Stimulated activated CD8-positive, alpha-beta memory T cell treated with anti-CD3 and anti-CD28 coated beads, Interleukin-15, amount 100 ng/mL, for 1 hour (primary cell): ENCODE measurements at places on chromosomes 5 and 9.

GRCh38 chr5:34005681-34006080 is 2.2 kb downstream of the AMACR start:
- no peak for DNase-seq

DNA sequence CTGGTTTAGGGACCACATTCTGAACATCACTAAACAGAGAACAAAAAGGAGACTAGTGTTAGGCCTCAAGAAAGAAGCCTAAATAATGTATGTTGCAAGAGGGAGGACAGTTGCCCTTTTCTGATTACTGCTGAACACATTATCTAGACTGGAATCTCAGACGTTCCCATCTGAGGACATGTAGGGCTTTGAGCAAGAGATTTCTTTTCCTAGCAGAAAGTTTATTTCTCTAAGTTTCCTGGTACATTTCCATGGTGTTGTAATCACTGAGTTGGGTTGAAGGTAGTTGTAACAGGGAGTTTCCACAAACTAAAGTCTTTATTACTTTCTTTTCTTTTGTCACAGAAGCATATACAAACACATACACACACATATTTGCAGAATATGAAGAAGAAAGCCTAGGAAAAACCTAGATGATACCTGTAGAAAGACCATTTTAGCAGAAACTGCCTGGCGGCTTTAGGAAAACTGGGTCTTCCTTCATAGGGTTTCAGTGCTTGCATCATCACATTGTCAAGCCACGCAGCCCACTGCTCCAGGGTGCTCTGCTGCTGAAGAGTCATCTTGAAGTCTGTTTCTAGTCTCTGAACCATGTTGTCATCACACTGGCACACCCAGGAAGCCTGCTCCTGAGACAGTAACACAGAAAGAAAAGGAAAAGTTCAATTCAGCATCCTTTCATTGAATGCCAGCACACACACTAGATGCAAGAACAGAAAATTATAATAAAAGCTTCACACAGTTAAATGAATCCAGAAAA is 269.1 kb downstream of the RFX3 start:
- DNase-seq = no peak

- DNase-seq = no peak
Observed at GRCh38 chr5:151492729-151493128, 45.3 kb downstream of the SLC36A1 start.

GRCh38 chr9:12544700-12545099 is 148.5 kb upstream of the TYRP1 start:
- no peak for DNase-seq

GRCh38 chr5:26482810-26483375 is 555.5 kb downstream of the CDH9 start:
- no peak for DNase-seq

- no peak for DNase-seq
Observed at GRCh38 chr5:23482642-23483041, 24.8 kb upstream of the PRDM9 start.

- no peak for DNase-seq
Observed at GRCh38 chr9:107710953-107711352, 221.4 kb upstream of the KLF4 start.

GRCh38 chr9:88689509-88690298 is 154.7 kb downstream of the NXNL2 start:
- DNase-seq = no peak

DNA sequence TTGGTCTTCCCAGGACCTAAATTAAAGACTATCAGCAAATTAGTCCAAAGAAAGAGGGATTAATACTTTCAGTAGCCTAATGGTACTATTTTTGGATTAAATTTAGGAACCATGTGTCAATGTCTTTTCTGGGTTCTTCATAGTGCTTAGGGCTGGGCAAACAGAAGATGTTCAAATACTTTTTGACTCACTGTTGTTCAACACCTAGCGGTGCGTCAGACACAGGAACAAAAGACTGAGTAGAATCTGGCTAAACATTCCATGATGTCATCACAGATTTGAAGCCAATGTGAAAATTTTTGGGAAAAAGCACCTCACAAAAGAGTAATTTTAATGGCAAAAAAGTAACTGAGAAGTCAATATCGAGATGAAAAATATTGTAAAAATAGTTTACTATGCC is 544.4 kb downstream of the EFNA5 start:
- DNase-seq = no peak

GRCh38 chr9:118533101-118533500 is 828.9 kb downstream of the TLR4 start:
- no peak for DNase-seq

DNA sequence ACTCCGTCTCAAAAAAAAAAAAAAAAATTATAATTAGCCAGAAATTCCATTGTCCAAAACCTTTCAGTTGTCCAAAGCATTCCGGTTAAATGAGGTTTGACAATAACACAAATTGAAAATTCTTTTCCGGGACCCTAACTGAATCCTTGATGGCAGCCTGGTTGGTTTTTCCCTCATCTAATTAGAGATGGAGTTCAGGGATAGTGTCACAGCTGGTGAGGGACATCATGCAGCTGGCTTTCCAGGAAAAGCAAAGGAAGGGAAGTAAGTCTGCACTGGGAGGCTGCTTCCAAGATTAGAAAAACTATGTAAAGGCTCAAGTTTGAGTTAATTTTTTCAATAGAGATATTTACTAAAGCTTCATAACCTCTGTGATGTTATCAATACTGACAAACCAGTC is 195.4 kb downstream of the ADAMTS12 start:
- DNase-seq = no peak

DNA sequence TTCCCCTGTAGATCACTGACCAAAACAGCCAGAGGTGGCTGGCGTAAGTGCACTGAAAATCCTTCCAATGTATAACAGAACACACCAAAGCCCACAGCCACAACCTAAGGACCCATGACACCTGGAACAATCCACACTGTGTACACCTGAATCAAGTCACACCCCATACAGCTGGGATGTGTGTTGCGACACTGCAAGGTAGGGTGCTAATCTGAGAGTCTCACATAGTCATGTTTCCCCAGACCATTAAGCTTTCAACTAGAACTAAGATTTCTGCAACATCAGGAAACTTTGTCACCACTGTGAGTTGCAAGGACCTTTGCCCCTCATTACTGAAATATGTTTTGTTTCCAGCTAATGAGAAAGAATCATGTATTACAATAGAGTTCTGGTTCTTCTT is 59.4 kb downstream of the MED27 start:
- DNase-seq = no peak

GRCh38 chr9:124260769-124261603 is 3.2 kb downstream of the NEK6 start:
- DNase-seq = no peak

GRCh38 chr9:88287972-88288371 is 100.3 kb upstream of the SPIN1 start:
- no peak for DNase-seq

- no peak for DNase-seq
Observed at GRCh38 chr5:133925866-133926488, 42.4 kb downstream of the C5orf15 start.

- DNase-seq = no peak
Observed at GRCh38 chr5:65808818-65809217, 86.8 kb downstream of the NLN start.

DNA sequence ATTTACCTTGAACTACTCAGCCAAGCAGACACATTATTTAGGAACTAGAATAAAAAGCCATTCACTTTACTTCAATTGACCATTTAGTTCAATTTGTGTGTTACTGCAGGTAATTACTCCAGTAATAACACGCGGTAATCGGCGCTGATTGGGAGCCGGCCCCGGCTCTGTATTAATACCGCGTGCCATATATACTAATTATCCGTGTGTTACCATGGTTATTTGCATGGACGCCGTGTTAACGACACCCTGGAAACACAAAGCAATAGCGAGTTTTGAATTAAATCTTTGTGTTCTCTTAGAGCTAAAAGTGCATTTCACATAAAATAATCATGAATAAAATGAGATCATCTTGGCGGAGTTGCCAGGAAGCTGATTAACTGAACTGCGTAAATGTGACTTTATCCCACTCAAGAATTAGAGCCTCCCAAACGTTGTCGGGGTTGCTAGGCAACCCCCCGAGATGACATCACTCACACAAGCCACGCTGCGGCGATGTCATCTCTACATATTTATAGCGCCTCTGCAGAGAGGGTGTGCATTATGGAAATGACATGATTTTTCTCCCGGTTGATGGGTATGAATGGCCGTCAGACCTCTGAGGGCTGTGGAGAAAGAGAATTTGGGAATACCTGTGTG is 41.4 kb upstream of the RNU6ATAC start:
- DNase-seq = no peak

DNA sequence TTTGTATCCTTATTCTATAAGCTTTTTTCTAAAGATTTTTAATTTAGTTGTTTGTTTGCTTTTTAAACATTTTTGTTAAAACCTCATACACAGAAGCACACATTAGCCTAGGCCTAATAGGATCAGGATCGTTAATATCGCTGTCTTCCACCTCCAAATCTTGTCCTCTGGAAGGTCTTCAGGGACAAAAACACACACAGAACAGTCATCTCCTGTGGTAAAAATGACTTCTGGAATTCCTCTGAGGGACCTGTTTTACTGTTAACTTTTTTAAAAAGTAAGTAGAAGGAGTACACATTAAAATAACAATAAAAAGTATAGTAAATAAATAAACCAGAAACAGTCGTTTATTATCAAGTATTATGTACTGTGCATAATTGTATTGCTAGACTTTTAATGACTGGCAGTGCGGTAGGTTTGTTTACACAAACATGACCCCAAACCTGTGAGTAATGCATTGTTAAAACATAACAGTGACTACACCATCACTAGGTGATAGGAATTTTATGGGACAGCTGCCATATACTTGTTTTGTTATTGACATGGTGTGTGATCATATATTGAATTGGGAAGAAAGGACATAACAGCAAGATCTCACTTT is 109.6 kb downstream of the ZCCHC7 start:
- DNase-seq = no peak

DNA sequence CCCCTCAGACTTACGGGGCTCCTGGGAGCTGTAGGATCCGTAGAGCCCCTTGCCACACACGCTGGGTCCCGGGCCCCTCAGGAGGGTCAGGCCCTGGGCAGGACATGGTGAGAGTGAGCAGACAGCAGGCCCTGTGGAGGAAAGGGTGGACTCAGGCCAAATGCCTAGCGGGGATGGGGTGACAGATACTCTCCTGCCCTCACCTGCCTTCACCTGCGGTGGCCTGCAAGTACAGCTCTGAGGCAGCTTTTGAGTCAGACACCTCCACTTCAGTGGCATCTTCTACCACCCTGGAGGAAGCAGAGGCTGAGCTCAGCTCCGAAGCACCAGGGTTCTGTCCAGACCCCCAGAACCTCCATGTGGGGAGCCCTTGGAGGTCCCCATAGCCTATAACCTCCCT is 26.2 kb downstream of the SLC35A4 start:
- no peak for DNase-seq

DNA sequence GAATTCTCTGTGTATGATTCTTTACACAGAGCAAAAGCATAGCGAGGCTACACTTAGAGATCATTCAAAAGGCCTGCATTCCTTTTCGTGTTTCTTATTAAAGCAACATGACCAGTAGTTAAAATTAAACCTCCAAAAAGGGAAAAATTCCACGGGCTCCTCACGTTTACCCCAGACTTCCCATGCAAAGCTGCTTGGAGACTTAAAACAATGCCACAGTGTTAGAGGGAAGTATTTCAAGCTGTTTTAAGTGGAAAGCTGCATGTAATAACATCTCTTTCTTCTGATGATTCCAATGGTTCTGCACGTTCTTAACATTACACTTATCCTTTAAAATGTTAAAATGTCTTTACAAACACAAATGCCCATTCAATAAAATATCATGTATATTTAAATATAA is 405.2 kb downstream of the SEMA5A start:
- DNase-seq = no peak

GRCh38 chr5:127326431-127326830 is 35.8 kb downstream of the MEGF10 start:
- DNase-seq = no peak

- no peak for DNase-seq
Observed at GRCh38 chr9:91939978-91940377, 10.1 kb downstream of the ROR2 start.

DNA sequence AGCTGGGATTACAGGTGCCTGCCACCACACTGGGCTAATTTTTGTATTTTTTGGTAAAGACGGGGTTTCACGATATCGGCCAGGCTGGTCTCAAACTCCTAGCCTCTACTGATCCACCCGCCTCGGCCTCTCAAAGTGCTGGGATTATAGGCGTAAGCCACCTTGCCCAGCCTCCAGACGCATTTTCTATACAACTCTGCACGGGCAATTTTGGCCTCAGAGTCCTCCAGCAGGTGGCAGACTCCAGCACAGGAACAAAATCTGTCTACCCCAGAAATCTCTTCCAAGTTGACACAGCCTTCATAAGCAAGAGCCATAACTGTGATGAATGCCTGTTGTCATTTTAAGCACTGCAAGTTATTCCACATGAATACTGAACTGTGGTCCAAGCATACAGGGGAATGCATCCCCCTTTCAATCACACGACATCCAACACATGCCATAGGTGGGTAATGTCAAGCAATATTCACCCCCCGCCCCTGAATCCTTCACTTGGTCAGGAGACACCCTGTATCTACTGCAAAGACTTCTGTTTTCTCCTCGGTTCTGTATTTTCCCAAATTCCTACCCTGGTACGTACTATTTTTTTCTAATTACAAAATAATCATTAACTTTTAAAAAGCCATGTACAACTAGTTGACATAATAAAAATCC is 50.8 kb downstream of the ALDH7A1 start:
- DNase-seq = peak; percentile 1

DNA sequence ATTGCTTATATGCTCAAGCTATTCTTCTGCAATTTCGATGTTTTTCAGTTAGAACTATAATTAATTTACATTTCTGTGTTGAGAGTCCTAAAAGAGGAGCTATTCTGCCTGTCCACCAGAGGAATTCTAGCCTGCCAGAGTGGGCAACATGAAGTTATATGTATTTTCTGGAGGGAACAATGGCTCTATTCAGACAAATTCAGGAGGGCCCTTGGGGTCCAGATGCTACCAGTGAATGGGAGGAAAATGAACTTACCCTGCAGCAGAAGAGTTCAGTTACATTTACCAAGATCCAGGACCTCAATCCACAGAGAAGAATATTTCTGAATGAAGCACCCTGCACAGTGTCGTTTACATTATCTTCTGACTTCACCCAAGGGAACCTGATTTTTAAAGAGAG is 80.7 kb downstream of the ITGA1 start:
- no peak for DNase-seq

DNA sequence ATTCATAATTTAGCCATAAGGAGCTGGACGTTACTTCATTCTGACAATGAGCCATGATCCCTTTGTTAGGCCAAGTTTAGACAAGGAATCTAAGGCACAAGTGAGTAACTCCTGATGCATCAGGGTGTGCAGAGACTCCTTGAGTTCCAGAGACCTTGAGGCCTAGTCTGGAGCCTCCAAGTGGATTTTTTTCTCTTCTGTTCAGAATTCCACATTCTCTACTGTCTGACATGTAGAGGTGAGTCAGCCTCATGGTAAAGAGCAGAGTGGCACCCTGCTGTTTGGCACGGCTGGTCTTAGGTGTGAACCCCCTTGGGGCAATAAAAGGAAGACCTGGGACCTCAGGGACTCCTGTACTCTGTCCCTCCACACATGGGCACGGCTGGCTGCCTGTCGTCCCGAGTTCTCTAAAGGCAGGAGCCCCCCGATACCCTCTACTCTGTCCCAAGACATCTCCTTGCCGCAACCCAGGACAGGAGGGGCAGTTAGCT is 22.0 kb upstream of the TGFBI start:
- no peak for DNase-seq

- no peak for DNase-seq
Observed at GRCh38 chr9:126793686-126794417, 11.0 kb upstream of the ZBTB43 start.

GRCh38 chr9:37746448-37747270 is 6.9 kb upstream of the TRMT10B start:
- DNase-seq = no peak

GRCh38 chr9:71663216-71663615 is 105.1 kb downstream of the CEMIP2 start:
- no peak for DNase-seq
